SW 1271 (cell line): ENCODE measurements at places on chromosomes 16 and 17.

- no peak for DNase-seq
Observed at GRCh38 chr17:47276868-47277267, 23.2 kb downstream of the ITGB3 start.

DNA sequence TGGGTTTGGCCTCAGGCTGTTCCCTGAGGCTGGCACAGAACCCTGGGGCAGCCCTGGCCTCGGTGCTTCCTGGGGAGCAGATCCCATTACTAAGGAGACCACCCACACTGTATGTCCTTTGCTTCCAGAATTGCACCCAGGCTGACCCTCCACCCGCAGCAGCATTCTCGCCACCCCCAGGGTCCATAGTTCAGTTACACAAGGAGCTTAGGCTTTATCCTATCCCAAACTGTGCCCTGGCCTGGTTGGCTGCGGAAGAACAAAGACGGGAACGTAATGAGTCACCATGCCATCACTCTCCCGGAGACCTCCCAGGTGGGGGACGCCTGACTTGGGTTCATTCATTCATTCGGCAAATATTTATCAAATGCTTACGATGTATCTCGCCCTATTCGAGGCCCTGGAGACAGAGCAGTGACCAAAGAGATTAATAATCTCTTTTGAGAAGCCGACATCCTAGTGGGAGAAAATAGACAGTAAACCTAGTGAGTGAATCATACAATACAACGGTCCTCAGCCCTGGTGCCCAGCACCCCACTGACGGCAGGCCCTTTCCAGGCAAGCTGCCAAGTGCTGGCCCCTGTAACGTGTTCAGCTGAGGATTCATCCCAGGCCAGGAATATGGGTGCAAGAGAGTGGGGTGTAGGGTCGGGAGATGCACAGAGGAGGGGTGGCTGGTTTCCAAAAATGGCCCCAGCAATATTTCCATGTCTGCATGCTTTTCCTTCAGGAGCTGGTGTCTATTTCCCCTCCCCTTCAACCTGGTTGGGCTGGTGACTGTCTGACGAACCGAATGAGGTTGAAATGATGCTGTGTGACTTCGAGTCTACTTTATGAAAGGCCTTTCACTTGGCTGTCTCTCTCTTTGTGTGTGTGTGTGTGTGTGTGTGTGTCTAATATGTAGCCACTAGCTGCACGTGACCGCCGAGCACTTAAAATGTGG is 134.2 kb downstream of the MGAT5B start:
- no peak for DNase-seq

GRCh38 chr16:75160386-75160785 is 12.1 kb downstream of the ZFP1 start:
- no peak for DNase-seq

DNA sequence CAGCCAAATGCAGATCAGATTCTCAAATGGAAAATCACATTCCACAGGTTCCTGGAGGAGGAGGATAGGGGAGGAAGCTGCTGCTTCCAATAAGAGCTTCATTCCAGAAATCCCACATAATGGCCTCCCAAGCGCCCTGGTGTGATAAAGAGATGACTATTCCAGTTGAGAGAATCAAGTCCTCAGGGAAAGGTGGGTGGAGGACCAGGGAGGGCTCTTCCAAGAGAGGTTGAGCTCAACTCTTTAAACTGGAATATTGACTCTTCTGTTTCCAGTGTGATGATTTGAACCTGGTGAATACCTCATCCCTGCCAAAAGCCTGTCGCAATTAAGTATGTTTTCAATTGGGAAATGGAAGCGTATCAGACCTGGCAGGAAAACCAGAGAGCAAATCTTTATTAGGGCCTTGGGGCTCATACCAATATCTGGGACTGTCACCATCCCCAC is 81.4 kb upstream of the DYNLRB2 start:
- no peak for DNase-seq

DNA sequence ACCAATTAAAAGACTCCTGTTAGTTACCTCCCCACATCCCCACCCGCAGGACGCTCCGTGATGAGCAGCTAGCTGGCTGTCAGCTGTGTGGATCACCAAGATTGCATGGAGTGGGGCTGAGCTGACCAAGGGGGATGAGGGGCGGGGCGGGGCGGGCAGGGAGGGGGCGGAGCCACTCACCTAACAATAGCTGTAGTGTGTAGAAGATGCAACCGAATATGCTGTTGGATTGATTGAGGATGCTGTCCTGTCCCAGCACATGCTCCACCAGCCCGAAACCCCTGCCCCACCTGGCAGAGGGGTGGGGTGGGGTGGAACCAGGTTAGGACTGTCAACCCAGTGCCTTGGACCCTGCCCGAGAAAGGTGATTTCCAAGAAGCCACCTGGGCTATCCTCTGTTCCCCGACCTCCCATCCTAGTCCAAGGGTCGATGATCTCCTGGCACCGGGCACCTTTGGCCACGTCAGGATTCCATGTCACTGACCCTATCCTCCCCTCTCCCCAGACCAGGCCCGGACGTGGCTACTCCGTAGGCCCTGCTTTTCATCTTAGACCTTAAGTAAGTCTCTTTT is 1.4 kb downstream of the VKORC1 start:
- DNase-seq, result no peak

- DNase-seq, result no peak
Observed at GRCh38 chr16:87970186-87970585, 19.0 kb downstream of the BANP start.

GRCh38 chr16:50037662-50038220 is 12.7 kb downstream of the CNEP1R1 start:
- no peak for DNase-seq

DNA sequence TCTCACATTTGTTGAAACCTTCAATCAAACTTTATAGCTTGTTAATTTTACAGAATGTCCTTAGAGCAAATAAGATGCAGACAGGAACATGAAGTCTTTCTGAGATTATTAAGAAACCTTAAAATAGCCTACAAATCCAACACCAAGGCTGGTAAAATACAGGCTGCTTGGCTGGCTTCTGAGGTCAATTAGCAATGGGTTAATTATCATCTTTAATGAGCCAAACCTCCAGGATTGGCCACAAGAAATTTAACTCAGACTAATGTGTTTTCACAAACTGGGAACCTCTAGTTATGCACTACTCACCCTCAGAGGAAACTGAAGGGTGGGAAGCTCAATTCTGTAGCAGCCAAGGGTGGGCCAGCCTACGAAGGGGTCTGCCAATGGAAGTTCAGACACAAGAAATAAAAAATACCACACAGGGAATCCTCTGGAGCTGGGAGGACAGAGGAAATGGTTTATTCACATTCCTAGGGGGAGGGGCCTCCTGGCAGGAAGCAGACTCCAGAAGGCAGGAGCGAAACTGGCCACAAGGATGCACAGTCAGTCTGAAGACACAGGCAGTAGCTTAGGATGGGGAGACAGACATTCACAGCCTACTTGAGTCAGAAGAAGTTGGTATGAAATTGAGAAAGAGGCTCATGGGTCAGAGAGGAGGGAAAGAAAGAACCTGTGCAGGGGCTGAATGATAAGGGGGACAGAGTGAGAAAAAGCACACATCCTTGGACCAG is 36.1 kb downstream of the HIC1 start:
- peak; percentile 74 for DNase-seq

DNA sequence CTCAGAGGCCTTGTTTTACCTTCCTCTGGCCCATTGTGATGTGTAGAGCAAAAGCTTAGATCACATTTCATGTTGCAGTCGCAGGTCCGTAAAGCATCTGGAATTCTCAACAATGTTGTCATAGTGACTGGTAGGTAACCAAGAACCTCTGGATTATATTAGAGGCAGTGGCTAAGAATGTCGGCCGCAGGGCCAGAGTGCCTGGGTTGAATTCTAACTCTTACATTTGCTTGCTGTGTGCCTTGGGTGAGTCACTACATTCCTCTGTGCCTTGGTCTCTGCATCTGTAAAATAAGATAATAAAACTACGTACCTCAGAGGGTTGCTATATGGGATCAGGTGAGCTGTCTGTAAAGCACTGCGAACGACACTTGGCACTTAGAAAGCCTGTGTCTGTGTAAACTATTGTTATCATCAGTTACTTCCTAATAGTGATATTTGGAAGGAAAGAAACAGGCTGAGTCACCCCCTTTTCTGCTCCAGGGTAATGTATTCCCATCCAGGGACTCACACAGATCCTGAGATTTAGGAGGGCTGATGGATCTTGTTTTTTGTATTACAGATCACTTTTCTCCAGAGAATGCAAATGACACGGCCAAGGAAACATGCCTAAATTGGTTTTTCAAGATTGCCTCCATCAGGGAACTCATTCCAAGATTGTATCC is 52.2 kb downstream of the VPS35L start:
- no peak for DNase-seq

DNA sequence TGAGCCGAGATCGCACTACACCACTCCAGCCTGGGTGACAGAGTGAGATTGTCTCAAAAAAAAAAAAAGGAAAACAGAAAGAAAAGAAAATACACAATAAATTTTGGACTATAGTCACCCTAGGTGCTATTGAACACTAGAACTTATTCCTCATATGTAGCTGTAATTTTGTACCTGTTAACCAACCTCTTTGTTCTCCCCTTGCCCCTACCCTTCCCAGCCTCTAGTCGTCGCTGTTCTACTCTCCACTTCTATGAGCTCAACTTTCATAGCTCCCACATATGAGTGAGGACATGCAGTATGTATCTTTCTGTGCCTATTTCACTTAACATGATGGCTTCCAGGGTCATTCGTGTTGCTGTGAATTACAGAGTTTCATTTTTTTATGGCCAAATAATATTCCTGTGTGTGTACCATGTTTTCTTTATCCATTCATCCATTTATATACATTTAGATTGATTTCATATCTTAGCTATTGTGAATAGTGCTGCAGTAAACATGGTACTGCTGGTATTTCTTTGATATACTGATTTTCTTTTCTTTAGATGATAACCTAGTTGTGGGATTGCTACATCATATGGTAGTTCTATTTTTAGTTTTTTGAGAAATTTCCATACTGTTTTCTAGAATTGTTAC is 28.3 kb downstream of the VPS35L start:
- no peak for DNase-seq

GRCh38 chr17:61443475-61443882 is 8.7 kb upstream of the TBX4 start:
- DNase-seq, result no peak

GRCh38 chr17:64130559-64131001 is 636 bp upstream of the ERN1 start:
- DNase-seq, result no peak

DNA sequence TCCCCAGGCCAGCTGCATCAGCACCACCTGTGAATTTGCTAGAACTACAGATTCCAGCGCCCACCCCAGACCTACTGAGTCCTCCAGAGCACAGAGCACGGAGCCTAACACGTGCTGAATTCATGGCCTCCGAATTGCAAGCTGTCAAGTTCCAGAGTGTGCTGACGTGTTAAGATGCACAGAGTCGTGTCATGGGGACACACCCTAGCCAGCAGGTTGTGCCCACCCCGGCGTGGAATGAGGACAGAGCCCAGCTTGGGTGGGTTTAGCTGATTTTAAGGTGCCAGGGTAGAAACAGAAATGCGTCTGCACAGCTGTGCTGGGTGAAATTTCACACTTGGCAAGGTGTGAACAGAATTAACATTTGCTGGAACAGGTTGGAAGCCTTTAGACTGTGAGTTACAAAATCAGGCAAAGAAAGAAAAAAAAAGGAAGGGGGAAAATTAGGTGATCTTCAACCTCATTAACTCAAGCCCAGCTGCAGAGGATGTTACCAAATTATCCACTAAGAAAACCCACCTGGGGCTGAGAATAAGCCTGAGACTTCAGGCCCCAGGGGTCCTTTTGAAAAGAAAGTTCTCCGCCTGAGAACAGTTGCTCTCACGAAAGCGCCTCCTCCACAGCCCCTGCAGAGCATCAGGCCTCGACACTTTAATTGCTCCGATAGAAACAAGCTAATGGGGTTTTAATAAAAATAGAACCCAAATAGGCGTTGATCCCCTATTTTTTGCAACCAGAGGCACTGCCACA is 27.1 kb downstream of the GINS3 start:
- DNase-seq, result no peak

- no peak for DNase-seq
Observed at GRCh38 chr16:74466872-74467271, 45.6 kb upstream of the CLEC18B start.

DNA sequence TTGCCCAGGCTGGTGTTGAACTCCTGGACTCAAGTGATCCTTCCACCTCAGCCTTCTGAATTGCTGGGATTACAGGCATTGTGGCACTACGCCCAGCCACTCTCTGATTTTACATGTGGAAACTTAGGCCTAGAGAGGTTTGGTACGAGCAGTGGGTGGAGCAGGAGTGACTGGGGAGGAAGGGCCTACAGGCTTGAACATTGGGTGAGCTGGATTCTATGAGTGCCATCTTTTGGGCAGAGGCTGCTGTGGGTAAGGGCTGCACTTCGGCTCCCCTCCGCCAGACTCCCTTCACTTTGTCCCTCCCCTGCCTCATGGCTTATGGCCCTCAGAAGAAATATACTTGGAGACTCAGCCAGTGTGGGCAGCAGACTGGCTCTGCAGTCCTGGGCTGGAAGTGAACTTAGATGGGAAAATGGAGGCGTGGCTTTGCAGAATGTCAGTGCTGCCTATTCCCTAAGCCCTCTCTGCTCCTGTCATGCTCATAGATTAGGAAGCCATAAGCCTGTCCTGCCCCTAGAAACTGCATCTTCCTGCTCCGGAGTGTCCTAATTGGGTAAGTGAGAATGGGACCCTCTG is 9.5 kb upstream of the MRC2 start:
- DNase-seq, result no peak

DNA sequence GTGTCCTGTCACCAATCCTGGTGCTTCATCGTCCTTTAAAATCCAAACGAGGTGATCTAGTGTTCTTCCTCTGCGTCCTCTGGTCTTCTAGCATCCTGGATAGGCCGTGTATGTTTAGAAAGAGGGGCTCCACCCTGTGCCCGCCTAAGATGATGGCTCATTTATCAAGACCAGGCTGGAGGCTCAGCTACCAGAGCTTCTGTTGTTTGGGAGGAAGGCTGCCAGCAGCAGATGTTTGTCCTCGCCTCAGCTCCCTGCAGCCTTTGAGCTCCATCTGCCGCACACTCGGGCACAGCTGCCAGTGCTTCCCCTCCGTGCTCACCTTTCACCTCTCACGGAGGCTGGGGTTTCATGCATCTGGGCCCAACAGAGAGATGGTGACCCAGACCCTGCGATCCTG is 954.7 kb upstream of the RBFOX1 start:
- DNase-seq, result no peak

- peak; percentile 88 for DNase-seq
Observed at GRCh38 chr16:67719048-67719777, at the start of gene GFOD2. Gene GFOD2 (minus strand): TSS chr16:67719316. CDS start chr16:67685715, 33,601 bp downstream.
